Activated T-helper 2 cell treated with anti-CD3 and anti-CD28 coated beads, Interferon-gamma antibody, Interleukin-2, Interleukin-4, amounts not matched to agents 10 μg/mL and 5 μg/mL and 100 μg/mL, durations not matched to agents 14 hours and 24 hours and 36 hours (primary cell): ENCODE measurements at places on chromosomes 11 and 22.
A peak's percentile ranks its signal among the peaks of the same experiment; 100 is the strongest.

DNA sequence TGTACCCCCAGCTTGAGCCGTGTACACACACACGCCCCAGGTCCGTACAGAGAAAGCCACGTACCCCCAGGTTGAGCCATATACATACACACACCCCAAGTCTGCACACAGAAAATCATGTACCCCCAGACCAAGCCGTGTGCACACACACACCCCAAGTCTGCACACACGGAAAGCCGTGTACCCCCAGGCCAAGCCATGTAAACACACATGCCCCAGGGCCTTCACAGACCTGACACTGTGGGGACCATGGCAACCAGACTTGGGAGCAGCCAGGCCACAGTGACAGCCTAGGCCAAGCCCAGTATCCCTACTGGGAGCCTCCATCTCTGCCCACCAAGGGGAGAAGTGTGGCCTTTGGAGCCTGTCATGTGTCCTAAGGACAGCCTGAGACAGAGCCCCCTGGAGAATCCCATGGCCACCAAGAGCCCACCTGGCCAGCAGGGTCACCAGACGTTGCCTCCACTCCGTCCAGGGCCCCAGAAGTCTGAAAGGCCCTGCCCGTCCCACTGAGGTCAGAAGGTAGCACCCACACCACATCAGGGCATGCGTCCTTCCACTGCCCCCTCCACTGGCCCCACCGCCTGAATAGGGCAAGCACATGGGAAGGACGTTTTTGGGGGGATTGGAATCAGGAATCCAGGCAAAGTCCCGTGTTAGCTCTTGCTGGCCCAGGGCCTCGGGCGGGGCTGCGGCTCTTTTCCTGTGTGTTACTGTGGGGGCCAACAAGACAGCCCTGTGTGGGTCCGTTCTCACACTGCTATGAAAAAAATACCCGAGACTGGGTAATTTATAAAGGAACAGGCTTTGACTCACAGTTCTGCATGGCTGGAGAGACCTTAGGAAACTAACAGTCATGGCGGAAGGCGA lies 636.7 kb downstream of the TBC1D22A start:
- DNase-seq = no peak

DNA sequence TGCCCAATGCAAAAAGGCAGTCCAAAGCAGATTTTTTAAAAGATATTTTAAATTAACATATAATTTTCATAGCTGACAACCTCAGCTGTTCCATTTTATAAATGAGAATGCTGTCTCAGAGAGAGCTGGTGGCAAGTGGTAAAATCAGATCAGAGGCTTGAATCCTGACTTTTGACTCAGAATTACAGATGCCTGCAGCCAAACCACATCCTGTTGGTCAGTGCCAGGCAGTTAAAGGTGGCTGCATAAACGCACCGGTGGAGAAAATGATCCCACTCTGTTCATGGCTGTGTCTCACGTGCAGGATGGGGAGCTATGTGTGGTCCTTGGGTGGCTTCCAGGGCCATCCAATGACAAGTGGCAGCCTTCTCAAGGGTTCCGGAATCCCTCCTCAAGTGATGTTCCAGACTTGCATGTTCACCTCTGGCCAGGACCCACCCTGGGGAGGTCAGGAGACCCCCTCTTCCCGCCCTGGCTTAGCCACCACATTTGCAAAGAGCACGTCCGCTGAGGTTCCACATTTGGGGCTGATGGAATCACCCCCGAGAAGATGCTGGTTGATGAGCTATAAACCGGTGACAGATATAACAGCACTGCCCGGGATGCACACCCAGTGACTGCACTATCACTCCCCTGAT lies 155.5 kb downstream of the SHANK2 start:
- no peak for DNase-seq

DNA sequence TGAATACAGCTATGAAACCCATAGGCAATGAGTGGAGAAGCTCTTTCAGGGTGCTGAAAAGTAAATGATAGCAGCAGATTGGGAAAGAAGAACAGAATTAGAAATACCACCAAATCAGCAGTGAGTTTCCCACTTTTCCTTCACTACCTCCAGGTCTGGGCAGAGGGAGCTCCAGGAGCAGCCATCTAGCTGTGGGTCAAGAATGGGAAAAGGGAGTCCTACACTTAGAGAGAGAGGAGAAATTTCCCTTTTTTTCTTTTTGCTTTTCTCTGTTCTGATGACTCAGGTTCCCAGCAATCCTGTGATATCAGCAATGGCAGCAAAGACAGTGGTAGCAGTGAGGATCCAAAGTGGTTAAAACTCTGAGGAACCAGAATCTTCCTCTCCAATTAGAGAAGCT lies 263.9 kb downstream of the NXPE2 start:
- no peak for DNase-seq

- no peak for DNase-seq
Observed at GRCh38 chr11:114039551-114039950, 20.0 kb upstream of the ZBTB16 start.

- peak; percentile 62 for DNase-seq
Observed at GRCh38 chr11:59556115-59556916, 45.0 kb downstream of the OR4D9 start.

DNA sequence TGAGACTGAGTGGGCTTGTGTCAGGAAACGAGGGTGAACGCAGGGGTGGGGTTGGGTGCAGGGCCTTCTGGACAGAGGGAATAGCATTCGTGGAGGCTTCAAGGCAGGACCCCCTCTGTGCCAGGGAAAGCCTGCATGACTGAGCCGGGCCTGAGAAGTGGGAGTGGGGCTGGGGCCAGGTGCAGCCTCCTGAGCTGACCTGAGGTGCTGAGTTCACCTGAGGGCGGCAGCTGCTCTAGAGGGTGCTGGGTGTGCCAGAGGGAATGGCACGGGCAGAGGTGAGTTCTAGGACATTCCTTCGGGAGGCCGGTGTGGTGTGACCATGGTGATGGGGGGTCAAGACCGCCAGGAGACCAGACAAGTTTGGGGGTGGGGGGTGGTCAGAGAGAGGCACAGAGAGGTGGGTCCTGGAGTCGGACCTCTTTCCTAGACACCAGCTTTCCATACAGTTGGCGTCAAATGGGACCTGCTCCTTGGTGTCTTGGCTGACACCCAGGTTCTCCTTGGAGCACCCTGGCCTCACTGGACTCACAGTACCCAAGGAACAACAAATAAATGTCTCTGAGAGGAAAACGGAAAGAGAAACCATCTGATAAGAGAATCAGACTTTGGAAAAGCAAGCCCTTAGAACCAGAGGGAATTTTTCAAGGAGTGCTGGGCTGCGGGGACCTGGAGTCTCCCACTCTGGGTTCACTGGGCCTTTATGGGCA lies 7.7 kb downstream of the MPPED1 start:
- DNase-seq = no peak

- DNase-seq = no peak
Observed at GRCh38 chr11:119185981-119186634, 833 bp downstream of the NHERF4 start.

DNA sequence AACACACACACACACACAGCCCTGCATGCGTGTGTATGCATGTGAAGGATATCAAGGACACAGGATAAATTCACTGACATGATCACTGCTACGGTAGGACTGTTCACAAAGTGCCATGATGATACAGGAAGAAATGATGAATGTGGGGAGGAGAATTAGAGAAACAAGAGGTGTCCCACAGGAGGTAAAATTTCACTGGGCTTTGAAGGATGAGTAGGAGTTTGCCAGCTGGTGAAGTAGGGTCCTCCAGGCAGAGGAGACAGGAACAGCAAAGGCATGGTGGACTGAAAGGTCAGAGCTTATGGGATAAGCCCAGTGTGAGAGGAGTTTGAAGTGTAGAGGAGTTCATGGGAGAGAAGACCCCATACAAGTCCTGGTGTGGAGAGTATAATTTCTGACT lies 18.6 kb downstream of the NECTIN1 start:
- no peak for DNase-seq

GRCh38 chr11:117664897-117665296 lies 132.1 kb downstream of the DSCAML1 start:
- no peak for DNase-seq

GRCh38 chr11:20156280-20156875 lies 3.9 kb downstream of the DBX1 start:
- DNase-seq = no peak

DNA sequence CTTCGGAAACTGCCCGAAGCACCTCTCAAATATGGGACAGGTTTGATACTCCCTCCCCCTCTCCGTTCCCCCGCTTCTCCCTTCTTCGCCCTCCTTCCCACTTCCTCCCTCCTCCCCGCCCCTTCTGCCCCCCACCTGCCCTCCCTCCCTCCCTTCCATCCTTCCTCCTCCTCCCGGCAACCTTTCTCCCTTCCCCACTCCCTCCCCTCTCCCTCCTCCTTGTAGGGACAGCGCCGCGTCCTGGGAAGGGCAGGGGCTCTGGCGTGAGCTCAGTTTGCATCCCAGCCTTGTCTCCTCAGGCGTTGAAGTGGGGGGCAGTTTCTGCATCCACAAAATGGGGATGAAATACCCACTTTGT lies 6.1 kb upstream of the NFAM1 start:
- DNase-seq = no peak

- no peak for DNase-seq
Observed at GRCh38 chr22:32044477-32044876, 1.4 kb downstream of the SLC5A1 start.

DNA sequence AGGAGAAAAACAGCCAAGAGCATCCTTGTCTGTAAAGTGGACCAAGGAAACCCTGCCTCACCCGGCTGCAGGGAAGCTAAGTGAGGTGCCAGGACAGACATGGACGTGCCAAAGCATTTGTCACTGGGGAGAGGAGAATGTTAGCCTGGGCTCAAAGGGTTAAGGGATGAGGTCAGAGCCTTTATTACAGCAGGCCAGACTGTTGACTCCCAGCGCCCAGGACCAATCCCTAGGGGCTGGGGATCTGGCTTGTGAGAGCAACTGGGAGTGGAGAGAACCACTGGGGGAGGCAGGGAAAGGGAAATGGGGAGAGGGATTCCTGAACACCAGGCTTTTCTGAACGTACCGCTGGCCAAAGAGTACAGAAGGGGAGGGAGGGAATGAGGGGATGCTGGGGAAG lies 2.6 kb downstream of the CHRM1 start:
- no peak for DNase-seq

GRCh38 chr11:90176069-90176468 lies 41.6 kb downstream of the NAALAD2 start:
- DNase-seq = no peak

DNA sequence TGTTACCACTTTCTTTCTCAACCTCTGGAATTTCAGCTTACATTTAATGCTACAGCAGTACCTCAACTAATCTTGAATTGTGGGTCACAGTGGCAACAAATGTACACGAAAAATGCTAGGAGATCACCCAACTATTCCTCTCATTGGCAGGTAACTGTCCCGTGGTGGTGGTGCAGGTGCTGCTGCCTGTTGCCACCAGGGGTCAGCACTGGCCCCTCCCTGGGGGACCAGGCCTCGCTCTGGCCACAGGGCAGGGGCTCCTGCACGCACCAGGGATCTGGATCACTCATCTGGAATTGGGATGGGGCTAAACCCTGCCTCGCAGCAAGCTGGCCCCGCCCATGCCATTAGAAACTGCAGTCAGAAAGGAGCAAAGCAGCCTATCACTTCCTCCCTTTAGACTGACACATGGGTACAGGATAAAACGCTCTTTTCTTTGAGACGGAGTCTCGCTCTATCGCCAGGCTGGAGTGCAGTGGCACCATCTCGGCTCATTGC lies 6.9 kb upstream of the POLDIP3 start:
- peak; percentile 43 for DNase-seq

DNA sequence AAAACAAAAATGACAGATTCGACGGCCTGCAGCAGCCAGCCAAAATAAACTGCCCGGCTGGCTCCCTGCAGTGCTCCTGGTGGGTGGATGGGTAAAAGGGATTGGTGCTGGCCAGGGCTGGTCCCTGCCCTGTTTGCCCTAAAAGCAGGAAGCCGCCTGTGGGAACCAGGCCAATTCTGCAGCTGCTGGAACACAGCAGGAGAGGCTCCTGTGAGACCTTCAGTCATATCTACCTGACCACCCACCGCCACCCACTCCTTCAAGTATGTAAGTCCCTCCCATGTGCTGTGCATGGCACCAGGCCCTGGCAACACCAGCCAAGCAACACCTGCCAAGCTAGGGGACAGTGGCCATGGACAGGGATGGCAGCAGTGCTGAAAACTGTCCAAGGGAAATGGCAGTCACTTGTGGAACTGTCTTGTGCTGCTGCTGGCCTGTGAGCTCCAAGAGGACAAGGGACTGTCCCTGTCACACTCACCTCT lies 48.7 kb upstream of the ARFGAP3 start:
- no peak for DNase-seq
